ENCODE measurements at places on chromosomes 3 and 15. TPM values are rescaled to one million over a fixed set of nuclear protein-coding genes. Genes with fewer than 3 reads are reported as not detected.

- DNase-seq = no peak
Measured at GRCh38 chr3:32819551-32820348, 2.0 kb downstream of the TRIM71 start.

DNA sequence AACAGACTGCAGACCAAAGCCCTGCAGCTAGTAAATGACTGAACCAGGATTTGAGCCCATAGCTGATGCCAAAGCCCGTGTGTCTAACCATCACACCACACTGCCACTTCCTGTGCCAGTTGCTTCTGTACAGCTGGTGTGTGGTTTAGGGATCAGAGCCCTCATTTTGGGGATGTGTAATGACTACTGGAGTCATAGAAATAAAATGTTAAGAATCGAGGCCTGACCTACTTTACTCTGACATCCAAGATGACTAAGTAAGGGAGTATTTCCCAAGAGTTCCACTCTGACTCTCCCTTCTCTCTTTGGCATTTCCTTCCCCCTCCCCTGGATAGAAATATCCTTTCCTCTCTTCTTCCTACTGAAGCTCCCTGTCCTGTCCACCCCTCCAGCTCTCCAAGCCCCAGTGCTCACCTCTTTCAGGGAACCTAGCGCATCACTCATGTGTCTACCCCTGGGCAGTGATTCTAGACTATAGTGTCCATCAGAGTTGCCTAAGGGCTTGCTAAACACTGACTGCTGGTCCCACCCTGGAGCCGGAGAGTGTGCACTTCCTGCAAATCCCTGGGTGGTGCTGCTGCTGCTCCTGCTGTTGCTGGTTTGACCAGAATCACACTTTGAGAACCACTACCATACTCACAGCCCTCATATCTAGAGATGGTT lies 53.8 kb downstream of the MGLL start:
- DNase-seq = no peak

DNA sequence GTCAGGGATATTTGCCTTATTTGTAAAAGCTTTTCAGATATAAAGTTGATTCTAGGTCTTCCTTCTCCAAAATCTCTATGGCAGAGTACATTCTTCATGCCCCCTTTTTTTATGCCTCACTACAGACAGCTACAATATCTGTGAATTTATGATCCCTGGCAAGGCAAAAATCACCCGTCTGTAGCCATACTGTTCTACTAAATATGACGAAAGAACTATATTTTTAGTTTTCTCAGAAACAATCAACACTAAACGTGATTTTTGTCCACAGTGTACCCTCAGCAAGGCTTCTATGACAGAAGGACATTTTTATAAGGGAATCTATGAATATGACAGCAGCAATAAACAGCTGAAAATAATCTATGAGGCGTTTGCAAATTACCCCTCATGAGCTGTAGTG lies 12.7 kb downstream of the LRTM1 start:
- no peak for DNase-seq

The MED12L gene
- 0.39 TPM for total RNA-seq

DNA sequence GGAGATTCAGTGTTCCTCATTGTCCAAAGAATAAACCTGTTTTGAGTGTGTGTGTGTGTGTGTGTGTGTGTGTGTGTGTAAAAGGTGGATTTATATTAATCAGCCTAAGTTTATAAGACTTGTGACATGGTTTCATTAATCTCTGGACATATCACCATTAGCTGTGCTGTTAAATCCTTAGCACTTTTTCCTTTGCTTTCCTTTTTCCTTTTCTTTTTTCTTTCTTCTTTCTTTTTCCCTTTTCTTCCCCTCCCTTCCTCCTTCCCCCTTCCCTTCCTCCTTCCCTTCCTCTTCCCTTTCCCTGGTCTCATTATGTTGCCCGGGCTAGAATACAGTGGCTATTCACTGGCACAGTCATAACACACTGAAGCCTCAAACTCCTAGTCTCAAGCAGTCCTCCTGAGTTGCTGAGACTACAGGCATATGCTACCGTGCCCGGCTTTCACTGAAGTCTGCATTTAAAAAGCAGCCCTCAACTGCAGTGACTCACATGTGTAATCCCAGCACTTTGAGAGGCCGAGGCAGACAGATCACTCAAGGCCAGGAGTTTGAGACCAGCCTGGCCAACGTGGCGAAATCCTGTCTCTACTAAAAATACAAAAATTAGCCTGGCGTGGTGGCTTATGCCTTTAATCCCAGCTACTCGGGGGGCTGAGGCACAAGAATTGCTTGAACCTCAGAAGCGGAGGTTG lies 28.6 kb upstream of the ITPKA start:
- DNase-seq = no peak

The ZNF774 gene
- 17.8 TPM for total RNA-seq

DNA sequence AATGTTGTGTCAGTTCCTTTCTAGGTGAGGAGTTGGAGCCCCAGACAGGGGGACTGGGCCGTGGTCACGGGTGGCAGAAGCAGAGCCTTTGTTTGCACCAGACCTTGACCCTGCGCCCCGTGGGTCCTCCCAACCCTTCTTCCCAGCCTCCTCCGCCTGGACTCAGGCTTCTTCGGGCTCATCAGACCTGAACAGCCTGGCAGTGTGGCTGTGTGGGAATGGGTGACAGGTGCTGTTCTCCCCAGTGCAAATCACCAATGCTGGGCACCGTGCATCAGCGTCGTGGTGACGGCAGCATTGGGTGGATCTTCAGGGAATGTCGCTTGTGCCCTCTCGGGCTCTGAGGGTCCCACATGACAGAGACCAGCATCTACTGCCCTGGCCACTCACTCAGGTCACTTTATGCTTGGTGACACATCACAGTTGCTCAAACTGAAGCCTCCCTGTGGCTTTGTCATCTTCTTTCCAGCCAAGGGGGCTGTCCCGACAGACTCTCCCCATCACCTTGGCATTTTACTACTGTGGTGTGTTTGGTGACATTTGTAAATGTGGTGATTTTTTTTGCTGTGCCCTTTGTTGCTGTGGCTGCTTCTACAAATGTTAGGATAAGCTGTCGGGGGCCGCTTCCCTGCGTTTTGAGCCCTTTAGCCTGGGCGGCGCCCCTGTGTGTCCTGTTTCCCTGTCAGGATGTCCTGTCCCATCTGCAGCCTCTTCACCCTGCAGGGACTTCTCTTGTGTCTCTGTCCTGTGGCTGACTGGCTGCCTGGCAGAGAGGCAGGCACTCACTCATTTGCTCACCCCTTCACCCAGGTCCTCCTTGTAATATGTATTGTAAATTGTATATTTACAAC lies 14.5 kb downstream of the APBA2 start:
- no peak for DNase-seq

- peak; percentile 55 for DNase-seq
Measured at GRCh38 chr3:31448035-31448881, 84.5 kb upstream of the STT3B start.

- DNase-seq = no peak
Measured at GRCh38 chr3:178103140-178103539, 433.1 kb upstream of the KCNMB2 start.

DNA sequence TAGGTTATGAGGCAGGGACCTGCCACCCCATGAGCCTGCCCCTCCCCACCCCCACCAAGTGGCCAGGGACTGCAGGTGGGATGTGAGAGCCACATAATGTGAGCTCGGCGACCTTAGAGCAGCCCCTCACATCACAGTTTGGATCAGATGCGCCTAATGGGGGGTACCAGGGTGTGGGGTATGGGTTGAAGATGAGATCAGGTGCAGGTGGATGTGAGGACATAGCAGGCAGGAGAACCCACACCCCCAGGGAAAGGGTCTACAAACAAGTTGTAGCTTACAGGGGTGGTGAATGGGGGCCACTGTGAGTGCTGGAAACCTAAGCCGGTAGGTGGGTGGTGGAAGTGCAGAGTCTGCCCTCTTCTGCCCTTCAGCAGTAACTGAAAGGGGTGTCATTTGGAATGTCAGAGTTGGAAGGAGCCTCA lies 94.0 kb downstream of the CORO2B start:
- no peak for DNase-seq

DNA sequence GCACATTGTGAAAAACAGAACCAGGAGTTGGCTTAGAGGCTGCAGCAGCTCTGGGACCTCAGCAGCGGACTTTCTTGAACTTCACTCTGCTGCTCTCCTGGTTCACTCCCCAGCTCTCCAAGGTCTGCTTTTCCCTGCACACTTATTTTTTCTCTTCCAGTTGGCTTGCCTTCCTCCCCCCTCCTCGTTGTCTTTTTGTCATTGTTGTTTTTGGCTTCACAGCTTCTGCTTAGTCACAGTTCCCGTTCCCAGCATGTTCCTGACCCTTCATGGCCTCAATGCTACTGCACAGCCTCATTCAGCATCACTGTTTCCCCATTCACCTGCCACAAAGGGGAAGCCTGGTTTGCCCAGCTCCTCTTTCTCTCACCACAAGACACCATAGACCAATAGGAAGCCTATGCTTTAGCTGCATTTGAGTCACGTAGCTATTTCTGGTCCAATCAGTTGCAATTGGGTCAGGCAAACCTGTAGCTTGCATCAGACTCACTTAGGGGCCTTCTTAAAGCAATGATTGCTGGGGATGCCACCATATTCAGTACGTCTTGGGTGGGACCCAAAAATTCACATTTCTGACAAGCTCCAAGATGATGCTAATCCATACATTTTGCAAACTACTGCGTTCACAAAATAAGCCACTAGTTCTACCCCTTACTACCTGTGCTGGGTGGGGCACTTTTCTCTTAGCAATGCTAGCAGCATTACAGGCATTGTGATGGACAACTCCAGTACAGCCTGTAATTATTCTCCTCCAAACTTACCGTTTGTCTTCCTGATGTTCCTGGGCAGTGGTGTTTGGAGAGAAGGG lies 7.8 kb upstream of the SUMF1 start:
- no peak for DNase-seq

DNA sequence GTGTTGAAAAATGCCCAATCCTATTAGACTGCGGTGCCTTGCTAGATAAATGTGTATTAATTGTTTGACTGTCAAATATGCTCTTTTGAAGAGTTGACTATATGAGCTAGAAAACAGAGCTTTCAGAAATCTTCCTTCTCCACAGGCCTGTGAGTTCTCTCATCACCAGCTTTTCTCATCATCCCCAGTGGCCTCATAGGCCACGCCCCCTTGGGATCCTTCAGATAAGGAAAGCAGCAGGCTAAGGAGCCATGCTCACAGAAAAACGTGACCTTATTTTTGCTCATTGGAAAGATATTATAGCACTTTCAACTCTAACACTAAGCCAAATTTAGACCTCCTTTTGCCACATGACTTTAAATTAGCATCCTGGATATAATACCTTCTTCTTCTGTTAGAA lies 514.4 kb upstream of the ARRDC4 start:
- no peak for DNase-seq

- peak; percentile 39 for DNase-seq
Measured at GRCh38 chr3:38805765-38806386, 10.1 kb downstream of the SCN10A start.

- no peak for DNase-seq
Measured at GRCh38 chr3:165805946-165806561, 31.2 kb downstream of the BCHE start.

The FEZF2 gene
- not detected for total RNA-seq

DNA sequence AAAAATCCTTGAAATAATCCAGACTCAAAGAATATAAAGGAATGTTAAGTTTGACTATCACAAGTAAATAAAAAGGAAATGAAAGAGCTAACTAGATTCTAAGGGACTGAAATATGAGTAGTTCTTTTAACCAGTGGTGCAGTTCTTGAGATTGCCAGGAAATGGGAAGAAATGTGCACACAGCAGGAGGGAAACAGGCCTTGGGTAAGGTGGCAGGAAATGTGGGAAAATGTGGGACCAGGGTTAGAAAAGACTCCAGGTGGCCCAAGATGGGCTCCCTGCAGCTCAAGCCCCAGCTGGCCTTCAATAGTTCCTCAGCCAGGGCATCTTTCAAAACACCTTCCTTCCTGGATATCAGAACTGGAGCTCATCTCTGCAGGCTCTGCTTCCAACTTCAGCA lies 181.3 kb downstream of the ISL2 start:
- DNase-seq = no peak

The SEMA5B gene
- 0.34 TPM for total RNA-seq

GRCh38 chr3:115658032-115658336 lies 34.7 kb downstream of the GAP43 start:
- DNase-seq = no peak

The SST gene
- 7.2 TPM for total RNA-seq

- DNase-seq = no peak
Measured at GRCh38 chr3:29649815-29650547, 369.1 kb downstream of the RBMS3 start.

GRCh38 chr3:19877656-19878055 lies 56.4 kb downstream of the EFHB start:
- DNase-seq = no peak

- no peak for DNase-seq
Measured at GRCh38 chr15:80474224-80475215, 70.3 kb downstream of the ARNT2 start.

- no peak for DNase-seq
Measured at GRCh38 chr3:61807865-61808276, 246.5 kb downstream of the PTPRG start.

Data from mucosa of descending colon (tissue), 3 donors.